Epithelial cell of esophagus (primary cell): ENCODE measurements at places on chromosomes 4 and X.
A peak's percentile ranks its signal among the peaks of the same experiment; 100 is the strongest.

DNA sequence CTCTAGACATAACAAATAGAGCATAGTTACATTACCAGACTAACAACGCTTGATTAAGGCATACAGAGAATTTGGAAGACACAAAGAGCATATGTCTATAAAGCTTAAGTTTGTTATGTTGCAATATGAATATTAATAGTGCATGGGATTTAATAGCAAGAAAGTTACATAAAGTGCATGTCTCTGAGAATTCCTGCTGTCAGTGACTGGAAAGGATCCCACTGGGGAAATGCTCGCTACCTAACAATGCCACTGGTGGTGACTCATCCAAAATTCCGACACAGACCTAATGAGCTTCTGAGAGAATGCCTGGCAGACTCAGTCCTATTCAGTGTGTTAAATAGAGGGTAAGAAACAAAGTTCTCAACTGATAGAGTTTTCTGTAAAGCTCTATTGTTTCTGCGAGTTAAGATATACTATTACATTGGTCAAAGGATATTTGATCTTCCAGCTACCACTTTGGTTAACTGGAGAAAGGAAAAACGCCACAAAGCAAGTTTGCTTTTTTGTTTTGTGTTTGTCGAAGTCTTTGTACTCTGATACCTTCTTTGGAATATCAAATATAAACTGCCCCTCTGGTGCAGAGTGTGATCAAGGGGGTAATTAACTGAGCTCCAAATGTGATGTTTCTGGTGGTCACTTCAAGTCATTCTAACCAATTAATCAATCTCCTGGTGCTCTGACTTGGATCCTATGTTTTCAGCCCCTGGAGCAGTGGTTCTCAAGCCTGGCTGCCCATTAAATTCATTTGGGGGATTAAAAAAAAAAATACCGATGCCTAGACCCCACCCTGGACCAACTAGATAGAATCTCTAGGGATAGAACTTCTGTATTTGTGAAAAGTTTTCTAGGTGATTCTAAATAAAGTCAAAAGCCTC lies 107.9 kb downstream of the PALLD start:
- peak; percentile 90 for DNase-seq

DNA sequence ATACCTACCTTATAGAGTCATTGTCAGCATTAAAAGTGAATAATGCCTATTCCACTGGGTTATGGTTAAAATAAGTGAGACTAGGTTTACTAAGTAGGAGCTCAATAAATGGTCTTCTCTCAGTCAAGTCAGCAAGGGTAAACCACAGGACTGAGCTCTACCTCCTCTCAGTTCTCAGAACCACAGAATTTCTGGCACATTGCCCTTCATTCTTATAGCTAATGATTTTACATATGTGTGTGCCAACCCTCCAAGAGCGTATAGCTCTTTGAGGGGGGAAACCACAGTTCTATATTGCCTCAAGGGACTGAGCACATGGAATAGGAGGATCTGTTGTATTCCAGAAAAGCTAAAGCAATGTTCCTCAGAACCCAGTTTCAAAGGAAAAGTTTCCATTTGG lies 124.8 kb downstream of the ATG4A start:
- no peak for DNase-seq

- DNase-seq = no peak
These were observed 251.5 kb upstream of the RASGEF1B start for GRCh38 chr4:81723019-81723884.

- no peak for DNase-seq
These were observed 202.1 kb downstream of the CENPC start for GRCh38 chr4:67343199-67343598.

DNA sequence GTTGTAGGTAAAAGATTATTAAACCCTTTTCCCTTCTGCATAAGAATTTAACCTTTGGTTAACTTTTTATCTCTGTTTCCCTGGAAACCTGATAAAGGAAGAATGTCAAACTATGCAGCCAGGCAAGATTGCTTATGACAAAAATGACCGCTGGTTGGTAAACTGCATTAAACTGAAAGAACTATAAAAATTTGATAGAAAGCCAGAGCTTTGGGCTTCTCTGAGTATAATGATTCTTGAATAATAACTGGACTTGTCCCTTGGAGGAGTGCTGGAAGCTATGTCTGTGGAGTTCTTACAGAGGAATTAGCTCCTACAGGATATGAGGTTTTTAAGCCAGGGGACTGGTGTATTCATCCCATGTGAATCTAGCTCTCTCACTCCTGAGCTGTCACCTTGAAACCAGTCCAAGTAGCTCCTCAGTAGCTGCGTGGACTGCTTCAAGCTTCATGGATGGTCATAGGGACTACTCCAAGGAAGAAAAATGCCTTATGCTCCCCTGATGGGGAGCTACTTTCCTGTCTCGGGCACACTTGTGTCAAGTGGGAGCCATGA lies 52.0 kb downstream of the RASL11B start:
- peak; percentile 7 for DNase-seq

DNA sequence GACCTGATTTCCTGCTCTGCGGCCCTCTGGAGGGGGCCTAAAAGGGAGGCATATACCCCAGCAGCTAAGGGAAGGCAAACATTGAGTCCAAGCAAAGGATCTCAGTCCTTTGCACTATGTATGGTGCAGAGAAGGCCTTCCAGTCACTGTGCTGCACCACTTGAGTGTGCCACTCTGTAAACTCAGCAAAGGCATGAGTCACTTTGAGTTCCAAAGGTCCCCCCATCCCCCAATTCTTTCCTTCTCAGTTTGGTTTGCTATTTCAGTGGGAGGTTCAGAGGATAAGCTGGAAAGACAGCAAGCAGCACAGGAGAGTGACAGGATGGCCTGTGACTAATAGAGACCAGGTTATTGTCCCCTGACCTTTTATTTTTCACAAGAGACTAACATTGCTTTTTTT lies 131.3 kb downstream of the FHDC1 start:
- DNase-seq = peak; percentile 29

DNA sequence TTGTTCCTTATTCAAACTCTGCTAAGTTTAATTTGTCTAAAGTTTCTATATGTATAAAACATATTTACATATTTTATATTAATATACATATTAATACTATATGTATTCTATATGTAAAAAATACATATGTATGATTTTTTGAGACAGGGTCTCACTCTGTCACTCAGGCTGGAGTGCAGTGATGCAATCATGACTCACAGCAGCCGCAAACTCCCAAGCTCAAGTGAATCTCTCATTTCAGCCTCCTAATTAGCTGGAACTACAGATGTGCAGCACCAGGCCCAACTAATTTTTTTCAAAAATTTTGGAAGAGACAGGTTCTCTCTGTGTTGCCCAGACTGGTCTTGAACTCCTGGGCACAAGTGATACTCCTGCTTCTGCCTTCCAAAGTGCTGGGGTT lies 684.9 kb downstream of the TRAM1L1 start:
- DNase-seq = peak; percentile 52

GRCh38 chrX:150486011-150486410 lies 82.4 kb upstream of the MTM1 start:
- peak; percentile 58 for DNase-seq

GRCh38 chr4:1786544-1787362 lies 6.3 kb upstream of the FGFR3 start:
- DNase-seq = no peak

DNA sequence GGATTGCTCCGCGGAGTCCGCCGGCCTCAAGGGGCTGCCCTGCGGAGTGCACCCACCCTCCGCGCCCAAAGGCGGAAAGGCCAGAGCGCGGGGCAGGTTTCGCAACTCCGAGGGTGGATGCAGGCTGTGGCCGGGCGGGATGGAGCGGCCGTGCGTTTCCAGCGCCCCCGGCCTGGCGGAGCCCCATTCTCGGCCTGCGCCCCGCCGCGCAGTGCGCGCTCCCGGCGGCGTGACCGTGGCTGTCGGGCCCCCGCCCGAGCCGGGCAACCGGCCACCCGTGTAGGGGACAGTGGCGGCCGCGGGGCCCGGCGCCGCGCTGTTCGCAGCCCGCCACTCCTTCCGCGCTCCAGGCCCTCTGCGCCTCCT lies 331 bp downstream of the SETD7 start:
- DNase-seq = no peak

GRCh38 chr4:36747277-36748129 lies 466.1 kb downstream of the DTHD1 start:
- no peak for DNase-seq

DNA sequence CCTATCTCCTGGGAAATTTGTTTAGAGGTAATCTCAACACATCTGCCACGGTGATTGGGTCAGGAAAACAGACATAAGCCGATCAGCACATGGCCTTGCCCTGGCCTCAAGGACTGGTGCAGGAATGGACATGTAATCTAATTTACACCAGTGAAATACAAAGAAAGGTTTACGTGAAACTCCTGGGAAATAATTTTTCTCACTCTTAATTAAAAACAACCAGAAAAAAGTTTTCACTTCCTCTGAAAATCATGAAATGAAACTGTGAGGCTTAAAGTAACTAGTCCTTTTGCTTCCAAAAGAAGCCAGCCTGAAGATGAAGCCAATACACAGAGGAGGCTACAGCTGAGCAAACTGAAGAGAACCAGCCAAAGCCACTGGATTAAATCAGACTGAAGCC lies 154.1 kb upstream of the FAM241A start:
- DNase-seq = no peak

- no peak for DNase-seq
These were observed 383.8 kb downstream of the OPHN1 start for GRCh38 chrX:68049466-68049865.

- DNase-seq = no peak
These were observed 3.6 kb upstream of the SPP1 start for GRCh38 chr4:87971866-87972265.

DNA sequence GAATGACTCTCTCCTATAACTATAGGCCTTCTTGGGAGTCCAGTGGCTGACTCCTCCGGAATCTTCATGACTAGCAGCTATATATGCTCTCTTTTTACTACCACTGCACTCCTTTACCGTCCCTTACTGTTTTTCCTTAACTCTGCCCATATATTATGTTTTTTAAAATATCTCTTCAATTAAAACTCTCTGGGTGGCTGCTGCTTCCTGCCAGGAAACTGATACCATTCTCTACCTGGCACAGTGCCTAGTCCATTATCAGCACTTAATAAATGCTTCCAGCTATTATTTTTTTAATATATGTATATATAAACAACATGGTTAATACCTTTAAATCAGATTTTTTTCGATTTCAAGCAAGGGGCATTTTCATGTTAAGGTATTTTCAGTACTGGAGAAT lies 136.6 kb upstream of the FAM47B start:
- DNase-seq = no peak

DNA sequence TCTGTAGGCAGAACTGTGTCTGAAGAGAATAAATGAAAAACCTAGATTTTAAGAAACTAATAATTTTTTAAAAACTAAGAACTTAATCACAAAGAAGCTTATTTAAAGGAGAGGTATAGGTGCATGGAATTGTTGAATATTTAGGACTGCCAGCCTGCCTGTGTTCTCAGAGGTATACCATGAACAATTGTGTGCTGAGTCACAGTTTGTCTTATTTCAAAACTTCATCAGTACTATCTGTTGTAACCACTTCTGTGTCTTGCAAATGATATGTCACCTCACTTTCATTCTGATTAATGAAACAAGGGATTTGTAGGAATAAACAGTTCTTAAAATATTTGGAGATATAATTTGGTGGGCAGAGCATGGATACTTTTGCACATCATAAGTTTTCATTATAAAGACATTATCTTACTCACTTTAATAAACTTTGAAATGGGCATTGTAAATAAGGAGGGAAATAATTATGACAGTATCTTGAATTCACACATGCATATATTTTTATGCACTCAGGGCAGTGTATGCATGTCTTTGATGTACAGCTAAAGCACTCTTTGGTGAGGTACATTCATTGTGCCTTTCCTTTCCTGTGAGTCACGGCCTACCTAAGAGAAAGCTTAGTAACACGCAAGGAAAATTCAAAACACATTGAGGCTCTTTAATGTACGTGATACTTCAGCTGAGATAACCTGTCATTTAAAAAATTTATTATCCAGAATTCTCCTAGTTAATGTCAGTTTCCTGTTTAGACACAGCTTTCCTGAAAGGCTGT lies 31.7 kb downstream of the STOX2 start:
- DNase-seq = peak; percentile 66

GRCh38 chrX:152892999-152893891 lies 4.6 kb upstream of the ZNF185 start:
- DNase-seq = no peak

DNA sequence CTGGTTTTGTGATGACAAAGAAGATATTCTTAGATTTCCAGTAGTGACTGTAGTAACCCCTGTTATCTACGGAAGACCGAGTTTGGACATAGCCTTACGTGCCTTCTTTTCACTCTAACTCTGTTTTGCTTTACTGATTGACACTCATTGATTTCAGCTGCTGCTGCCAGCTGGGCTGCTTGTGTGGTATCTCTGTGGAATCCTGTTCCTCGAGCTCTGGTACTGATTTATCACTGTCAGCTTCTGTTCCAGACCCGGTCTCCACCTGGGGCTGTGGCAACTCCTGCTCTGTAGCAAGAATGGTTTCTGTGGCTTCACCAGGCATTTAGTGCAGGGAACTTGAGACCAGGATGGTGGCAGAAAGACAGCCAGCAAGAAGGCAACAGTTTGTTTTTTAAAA lies 24.6 kb upstream of the LAP3 start:
- no peak for DNase-seq

DNA sequence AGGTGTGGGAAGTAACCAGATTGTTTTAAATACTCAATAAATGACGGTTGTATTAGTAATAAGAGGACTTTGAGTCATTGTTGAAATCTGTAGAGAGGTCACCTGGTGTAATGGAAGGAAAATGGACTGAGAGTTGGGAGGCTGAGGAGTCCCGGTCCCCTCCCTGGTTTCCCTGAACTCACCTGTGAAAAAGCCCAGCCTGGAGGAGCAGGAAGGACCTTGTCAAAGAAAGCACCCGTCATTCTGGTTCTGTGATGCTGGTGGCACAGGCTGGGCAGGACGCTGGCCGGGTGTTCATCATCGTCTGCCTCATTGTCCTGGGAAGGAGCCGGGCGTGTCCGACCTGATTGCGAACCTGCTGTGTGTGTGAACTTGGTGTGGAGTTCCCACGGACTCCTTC lies 70.8 kb downstream of the SORCS2 start:
- DNase-seq = peak; percentile 24

DNA sequence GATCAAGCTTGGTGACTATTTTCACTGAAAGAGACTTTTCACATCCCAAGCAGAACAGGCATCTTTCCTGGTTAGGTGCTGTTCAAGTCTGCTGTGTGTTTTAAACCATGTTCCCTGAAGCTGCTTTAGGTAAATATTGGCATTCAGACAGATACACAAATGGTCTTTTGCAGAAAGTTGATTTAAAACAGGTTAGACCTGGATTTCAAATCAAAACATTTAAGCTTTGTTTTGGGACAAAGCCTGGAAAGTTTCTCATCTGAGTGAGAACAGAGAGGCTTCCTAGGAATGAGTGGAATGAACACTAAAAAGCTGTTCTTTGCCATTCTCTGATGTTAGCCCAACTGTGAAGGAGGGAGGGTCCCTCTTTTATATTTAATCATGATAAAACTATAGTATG lies 10.1 kb downstream of the ANXA3 start:
- no peak for DNase-seq

- no peak for DNase-seq
These were observed at the start of gene CNGA2 for GRCh38 chrX:151734446-151734845. TSS of gene CNGA2 (plus strand) at chrX:151734746. CDS start at chrX:151738484, 3,738 bp downstream.
